ENCODE measurements at places on chromosomes 11 and 22.
A peak's percentile ranks its signal among the peaks of the same experiment; 100 is the strongest.

GRCh38 chr11:119236490-119236889 lies 30.4 kb downstream of the CBL start:
- DNase-seq = peak; percentile 55

GRCh38 chr11:115050756-115051155 lies 372.4 kb downstream of the NXPE2 start:
- DNase-seq = no peak

- DNase-seq = no peak
These were observed 14.0 kb downstream of the USP35 start for GRCh38 chr11:78202733-78203167.

DNA sequence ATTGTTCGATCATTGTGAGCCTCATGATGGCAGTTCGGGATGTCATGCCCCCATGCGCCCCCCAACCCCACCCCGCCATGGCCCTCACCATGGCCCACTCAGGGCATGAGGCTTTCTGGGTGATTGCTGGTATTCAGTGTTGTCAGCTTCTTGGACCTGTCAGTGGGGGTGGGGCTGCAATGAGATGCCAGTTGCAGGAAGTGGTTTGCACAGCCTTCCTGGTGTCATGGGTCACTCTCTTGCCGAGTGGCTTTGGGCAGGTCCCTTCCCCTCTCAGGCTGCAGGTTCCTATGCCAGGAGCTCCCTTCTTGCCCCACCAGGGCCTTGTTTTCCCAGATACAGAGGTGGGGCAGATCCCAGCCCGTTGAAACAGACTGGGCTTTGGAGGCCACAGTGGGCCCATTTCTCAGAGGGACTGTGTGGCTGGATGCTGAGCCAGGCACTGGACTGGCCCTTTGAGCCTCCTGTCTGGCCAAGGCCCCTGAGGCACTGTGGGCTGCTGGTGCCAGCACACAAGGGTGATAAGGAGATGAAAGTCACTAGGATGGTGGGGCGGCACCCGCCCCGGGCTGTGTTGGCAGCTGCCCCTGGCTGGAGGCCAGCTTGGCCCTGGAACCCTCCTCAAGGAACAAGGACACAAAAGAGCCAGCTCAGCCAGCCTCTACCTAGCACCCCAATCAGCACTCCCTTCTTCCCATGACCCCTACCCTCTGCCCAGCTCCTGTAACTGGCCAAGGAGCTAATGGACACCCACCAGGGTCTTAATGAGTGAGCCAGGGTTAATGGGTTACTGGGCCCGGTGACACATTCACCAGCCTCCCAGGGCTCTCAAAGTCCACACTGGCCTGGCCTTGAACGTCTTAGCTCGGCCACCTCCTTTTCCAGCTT lies 1.5 kb upstream of the GGT1 start:
- no peak for DNase-seq

DNA sequence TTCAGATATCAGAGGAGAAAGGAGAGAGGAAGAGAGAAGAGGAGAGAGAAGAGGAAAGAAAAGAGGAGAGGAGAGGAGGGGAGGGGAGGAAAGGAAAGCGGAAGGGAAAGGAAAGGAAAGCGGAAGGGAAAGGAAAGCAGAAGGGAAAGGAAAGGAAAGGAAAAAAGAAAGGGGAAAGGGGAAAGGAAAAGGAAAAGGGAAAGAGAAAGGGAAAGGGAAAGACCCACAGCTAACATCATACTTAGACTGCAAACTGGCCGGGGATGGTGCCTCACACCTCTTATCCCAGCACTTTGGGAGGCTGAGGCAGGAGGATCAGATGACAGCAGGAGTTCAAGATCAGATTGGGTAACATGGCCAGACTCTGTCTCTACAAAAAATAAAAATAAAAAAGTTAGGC lies 11.4 kb downstream of the CHEK2 start:
- DNase-seq = no peak

DNA sequence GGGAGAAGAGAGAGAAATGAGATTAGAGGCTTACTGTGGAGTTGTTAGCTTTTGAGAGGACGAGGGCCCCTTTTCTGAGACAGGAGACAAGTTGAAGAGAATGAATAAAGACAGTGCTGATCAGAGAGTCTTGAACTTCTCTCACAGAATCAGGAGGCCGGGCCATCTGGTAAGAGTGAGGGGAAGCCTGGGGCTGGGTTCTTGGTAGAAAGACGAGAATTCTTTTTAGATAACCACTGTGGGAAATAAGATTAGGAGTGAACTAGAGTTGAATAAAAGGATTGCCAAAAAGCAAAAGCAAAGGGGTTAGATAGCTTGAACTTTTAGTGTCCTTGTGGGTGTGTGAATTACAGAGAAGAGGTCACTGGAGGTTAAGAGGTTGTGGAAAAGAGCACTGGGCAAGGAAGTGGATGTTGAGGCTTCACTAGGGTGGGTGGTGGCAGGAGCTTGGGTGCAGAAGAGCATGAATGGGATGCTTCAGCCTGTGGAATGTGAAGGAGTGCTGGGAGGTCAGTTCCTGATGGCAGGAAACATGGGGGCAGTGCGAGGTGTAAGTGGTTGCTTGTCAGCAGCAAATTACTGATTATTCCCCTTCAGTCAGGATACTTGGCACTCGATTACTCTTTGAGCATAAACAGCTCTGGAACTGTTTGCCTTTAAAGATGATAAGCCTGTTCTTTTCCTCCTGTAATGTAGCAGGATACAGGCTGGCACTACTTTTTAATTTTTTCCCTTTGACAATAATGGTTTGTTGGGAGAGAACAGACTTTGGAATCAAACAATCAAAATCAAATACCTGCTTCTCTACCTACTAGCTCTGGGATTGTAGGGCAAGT lies 98.3 kb downstream of the ARHGAP42 start:
- no peak for DNase-seq

- no peak for DNase-seq
These were observed 81.1 kb upstream of the WNT7B start for GRCh38 chr22:46058091-46058420.

DNA sequence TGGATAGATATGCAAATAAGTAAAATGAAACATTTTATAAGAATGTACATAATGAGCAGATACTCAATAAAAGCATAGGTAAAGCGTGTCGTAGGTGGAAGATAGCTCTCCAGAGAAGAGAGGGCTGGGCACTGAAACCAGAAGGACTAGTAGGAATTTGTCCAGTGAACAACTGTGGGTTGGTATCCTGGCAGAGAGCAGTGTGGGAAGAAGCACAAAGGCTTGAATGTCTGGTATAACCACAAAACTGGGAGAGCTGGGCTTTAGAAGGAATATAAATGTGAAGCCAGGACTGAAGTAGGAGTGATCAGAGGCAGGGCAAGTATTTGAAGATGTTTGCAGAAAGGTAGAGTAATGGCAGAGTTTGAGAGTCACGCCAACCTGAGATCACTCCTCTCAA lies 33.1 kb upstream of the CARD16 start:
- DNase-seq = peak; percentile 30

DNA sequence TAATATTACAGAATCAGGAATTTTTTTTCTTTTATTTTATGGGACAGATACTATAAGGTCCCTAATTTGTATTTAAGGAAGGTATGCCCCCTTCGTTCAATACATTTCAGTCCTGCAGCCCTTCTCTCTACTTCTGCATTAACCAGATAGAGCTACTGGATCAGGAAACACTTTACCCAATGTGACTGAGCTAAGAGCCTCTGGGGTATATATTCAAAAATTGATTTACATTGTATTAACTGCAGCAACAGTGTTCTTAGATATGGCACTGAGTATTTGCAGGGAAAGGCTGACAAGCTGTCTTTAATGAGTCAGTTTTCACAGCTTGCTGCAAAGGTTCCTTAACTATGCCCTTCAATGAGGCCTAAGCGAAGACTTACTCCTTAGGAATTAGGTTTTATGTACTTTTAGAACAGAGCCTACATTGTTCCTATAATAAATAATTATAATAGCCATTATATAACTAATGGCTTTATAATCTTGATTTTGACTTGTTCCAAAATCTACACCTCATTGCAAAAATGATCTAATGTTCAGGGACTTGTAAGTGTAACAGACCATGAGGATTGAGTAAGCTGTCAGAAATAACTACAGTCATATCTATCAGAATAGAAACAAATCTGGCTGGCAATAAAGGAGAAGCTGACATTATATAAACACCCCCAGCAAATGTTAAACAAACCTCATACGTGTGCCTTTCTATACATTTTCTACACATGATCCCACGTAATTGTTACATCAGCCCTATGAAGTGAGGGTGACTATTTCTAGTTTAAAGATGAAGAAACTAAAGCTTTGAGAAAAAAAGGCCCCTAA lies 55.0 kb downstream of the DDI1 start:
- no peak for DNase-seq

- DNase-seq = no peak
These were observed 26.2 kb downstream of the SBF2 start for GRCh38 chr11:10267821-10268220.

- no peak for DNase-seq
These were observed 48.4 kb downstream of the CHST1 start for GRCh38 chr11:45616802-45617549.

DNA sequence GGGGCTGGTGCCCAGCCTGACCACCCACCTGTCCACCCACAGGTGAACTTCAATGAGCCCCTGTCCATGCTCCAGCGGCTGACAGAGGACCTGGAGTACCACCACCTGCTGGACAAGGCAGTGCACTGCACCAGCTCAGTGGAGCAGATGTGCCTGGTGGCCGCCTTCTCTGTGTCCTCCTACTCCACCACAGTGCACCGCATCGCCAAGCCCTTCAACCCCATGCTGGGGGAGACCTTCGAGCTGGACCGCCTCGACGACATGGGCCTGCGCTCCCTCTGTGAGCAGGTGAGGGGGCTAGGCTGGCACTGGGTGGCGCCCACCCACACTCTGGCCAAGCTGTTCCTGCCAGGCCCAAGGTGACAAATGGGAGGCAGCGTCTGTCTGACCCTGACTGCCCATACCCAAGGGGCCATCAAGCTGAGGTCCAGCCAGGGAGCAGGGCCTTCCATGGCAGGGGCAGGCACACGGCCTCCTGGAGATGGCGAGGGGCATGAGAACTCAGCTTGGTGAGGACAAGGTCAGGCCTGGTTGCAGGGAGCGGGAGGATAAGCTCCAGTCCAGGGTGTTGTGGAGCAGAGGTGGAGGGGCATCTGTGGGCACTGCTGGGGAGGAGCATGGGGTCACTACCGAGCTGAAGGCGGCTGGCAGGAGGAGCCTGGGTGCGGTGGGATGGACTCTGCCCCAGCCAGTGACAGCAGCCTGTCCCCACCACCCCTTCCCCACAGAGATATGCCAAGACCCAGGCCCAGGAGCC lies 77.7 kb downstream of the MORC2 start:
- DNase-seq = peak; percentile 55

- peak; percentile 20 for DNase-seq
These were observed 498.3 kb upstream of the TENM4 start for GRCh38 chr11:79939111-79939510.

DNA sequence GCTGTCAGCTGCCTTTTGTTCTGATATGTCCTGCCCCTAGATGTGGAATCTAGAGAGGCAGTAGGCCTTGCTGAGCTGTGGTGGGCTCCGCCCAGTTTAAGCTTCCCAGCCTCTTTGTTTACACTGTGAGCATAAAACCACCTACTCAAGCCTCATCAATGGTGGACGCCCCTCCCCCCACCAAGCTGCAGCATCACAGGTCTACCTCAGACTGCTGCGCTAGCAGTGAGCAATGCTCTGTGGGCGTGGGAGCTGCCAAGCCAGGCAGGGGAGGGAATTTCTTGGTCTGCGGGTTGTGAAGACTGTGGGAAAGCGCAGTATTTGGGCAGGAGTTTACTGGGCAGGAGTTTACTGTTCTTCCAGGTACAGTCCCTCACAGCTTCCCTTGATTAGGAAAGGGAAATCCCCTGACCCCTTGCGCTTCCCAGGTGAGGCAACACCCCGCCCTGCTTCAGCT lies 98.5 kb downstream of the SMCO4 start:
- DNase-seq = peak; percentile 91

GRCh38 chr22:42217019-42217751 lies 53.3 kb downstream of the TCF20 start:
- DNase-seq = no peak

DNA sequence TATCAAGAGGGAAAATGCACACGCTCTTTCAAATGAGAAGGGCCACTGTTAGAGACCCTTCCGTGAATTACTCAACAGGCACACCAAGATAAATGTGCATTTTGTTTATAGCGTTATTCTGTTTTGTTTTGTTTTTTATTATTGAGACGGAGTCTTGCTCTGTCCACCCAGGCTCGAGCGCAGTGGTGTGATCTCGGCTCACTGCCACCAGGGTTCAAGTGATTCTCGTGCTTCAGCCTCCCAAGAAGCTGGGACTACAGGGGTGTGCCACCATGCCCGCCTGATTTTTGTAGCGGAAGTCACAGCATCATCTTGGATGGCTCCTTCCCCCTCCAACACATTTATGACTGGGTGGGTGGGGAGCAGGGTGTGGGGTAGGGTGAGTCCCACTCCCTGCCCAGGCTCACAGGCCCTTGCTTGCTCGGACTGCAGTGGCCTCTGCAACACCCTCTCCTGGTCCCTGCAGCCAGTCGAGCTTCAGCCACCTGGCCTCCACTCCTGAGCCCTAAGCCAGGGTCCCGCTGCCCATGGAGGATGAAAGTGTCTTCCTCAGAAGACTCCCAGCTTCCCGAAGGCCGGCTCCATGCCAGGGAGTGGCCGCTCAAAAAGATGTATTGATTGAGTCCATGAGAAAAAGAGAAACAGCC lies 68.0 kb downstream of the RTL6 start:
- DNase-seq = no peak

DNA sequence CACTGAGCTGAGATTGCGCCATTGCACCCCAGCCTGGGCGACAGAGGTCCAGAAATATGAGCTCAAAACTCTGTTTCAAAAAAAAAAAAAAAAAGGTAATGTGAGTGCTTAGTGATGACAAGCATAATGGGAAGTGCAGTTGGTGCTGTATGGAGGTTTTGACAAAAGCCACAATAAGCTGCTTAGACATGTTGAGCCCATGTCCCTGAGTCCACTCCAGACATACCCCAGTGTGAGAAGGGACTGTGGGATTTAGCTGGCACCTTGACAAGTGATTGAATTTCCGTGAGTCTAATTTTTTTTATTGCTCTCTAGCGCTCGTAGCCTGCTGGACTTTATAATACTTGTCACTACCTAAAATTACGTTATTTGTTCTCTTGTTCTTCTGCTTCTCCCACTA lies 15.1 kb upstream of the LGR4 start:
- DNase-seq = no peak

GRCh38 chr22:24433828-24434470 lies 6.5 kb downstream of the ADORA2A start:
- DNase-seq = peak; percentile 45

- DNase-seq = no peak
These were observed 69.4 kb downstream of the BUD13 start for GRCh38 chr11:116703421-116703820.

Measured in epithelial cell of esophagus (primary cell).